ENCODE measurements at places on chromosomes 4 and X.

DNA sequence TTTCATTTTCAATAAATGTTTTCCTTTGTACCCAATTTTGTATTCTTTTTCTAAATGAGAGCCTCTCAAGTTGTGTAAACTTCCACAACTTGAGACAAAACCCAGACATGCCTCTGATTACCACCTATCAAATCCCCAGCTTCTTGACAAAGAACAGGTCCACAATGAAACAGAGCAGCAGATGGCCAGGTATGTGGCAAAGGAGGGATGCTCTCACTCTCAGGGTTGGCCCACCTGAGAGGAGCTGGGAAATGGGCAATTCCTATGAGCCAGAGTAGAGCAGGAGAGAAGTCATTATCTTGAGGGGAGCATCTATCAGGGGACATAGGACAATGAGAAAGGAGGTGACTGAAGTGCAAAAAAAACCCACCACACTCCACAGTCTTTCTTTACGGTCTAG, 273.5 kb upstream of the FAM241A start:
- no peak for DNase-seq

DNA sequence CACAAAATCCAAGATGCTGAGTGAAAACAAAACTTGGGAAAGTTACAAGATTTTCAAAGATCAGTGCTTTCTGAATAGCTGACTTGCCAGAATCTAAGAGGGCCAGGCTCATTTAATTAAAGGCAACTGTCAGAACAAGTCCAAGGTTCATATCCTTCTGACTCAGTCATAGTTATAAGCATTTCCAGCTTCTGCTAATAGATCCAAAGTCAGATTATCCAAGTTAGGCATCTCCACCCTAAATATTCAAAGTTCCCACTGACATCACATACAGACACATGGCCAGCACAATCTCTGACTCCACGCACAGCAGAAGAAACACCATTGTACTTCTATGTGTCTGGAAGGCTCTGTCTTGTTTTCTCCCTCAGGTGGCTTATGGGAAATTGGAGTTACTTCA, 41.8 kb downstream of the GASK1B start:
- DNase-seq = no peak

- no peak for DNase-seq
These were observed 54.8 kb downstream of the PAGE2 start for GRCh38 chrX:55143621-55144020.

DNA sequence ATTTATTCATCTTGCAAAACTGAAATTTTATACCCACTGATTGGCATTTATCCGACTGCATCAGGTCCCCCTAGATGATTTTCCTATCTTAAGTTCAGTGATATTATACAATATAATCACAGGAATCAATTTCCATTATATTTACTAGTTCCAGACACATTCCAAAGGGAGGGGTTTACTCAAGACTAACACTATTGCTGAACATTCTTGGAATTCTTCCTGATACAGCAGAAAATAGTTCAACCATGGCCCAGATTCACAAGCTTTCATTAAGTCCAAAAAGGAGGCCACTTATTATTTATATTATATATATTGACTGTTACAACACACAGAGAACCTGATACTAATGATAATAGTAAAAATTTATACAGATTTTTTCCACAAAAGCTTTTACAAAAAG, 2353.6 kb downstream of the PCDH7 start:
- DNase-seq = no peak

GRCh38 chr4:5126857-5127256, 75.6 kb downstream of the STK32B start:
- DNase-seq = no peak

DNA sequence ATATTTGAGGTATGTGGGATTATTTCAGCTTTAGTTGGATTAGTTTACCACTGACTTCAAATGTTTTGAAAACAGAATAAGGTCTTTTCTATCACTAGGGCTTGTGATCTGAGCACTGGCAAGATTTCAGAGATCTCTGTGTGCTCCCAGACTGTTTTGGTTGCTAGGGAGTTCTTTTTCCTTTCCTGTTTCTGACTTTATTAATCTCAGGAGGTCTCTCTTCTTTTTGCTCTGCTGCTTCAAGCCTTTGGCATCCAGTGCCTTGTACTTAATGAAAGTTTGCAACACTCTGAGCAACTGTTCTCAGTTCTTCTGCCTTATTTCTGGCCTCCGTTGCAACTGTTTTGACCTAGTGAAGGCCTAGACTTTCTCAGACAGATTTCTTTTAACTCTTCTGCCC, 32.1 kb upstream of the PAQR3 start:
- peak; percentile 5 for DNase-seq

DNA sequence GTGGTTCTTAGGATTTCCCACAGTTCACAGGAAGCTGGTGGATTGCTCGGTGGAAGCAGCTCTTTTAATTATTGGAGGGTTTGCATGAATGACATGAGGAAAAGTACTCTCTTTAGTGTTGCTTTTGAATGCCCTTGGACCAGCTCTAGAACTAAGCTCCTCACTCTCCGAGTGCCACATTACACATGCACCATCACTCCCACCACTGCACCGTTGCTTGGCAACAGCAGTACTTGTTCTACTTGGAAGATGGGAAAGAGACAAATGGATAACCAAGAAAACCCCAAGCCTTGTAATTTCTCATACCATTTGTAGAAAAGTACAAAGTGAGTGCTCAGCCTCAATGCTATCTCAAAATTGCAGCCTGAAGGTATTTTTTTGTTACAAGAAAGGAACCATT, 620.2 kb upstream of the BOD1L1 start:
- no peak for DNase-seq

DNA sequence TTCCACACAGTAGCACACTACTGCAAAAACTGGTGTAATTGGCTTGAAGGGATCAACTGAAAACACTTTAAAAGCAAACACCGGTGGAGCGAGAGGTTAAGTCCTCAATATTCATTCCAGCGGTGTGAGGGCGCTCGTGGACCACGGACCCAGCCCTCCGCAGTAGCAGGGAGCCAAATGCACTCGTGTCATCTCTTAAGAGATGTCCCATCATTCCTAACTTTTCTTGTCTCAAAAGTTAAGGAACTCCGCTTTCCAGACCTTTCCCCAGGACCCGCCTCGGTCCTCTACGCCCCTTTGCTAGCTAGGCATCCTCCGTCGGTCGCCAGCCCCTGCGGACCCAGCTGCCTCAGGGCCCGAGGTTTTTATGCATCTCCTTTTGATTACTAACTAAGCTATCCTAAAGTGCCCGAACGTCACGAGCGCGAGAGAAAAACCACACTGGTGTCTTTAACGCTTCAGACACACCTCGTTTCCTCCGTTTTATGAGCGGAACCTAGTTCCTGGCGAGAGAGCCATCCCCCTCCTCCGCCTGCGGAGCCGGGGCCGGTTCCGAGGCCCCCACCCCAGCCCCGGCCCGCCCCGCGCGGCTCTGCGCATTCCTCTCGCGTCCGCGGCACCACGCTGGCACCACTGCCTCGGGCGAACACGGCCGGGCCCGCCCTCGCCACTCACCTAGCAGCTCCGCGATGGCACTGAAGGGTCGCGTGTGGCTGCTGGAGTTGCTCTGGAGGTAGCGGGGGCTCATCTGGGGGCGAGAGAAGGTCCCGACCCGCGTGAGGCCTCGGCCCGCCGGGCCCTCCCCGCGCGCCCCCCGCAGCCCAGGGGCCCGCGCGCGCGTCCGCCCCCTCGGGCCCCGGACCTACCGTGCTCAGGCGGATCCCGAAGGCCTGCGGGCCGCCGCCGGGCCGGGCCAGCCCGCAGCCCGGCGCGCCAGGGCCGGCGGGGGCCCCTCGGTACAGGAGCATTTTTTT, 723 bp downstream of the MORC4 start:
- DNase-seq = peak; percentile 61

GRCh38 chrX:5337160-5337559, 891.5 kb downstream of the NLGN4X start:
- DNase-seq = no peak

- no peak for DNase-seq
These were observed 137.1 kb downstream of the PJA1 start for GRCh38 chrX:69028006-69028760.

All from LHCN-M2 (cell line).